AG10803 (cell line): ENCODE measurements at places on chromosomes 3 and 15.

GRCh38 chr3:39990532-39990931 lies 181.1 kb downstream of the MYRIP start:
- peak; percentile 36 for DNase-seq

DNA sequence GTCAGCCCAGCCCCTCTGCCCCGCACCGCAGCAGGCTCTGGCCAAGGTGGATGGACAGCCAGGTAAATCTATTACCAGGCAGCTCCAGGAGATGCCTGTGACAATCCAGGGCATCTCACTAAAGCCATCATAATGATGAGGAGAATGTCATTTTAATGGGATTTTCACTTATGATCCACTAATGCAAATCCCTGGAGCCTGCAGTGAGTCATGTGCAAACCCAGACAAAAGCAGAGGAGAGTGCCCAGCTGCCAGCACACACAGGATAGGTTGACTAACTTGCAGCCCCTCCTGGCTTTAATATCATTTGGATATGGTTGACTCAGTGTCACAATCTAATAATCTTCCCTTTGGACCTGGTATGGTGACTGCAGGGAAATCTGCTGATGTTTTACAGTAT lies 206.9 kb upstream of the TRIM42 start:
- no peak for DNase-seq

DNA sequence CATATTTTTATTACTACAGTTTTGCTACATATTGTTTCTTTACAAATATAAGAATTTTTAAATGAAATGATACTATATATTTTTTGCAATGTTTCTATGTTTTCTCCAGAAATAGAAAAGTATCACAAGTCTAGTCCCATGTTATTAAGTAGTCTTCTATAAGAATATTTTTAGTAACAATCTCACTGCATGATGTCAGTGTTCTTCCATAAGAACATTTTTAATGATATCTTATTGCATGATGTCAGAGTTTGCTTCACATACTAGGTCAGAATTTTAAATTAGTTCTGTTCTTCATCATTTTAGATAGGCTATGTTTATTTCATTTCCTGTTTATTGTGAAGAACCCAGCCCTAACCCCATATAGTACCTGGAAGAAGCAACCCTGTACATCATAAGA lies 265.3 kb upstream of the IL12A start:
- DNase-seq, result no peak

DNA sequence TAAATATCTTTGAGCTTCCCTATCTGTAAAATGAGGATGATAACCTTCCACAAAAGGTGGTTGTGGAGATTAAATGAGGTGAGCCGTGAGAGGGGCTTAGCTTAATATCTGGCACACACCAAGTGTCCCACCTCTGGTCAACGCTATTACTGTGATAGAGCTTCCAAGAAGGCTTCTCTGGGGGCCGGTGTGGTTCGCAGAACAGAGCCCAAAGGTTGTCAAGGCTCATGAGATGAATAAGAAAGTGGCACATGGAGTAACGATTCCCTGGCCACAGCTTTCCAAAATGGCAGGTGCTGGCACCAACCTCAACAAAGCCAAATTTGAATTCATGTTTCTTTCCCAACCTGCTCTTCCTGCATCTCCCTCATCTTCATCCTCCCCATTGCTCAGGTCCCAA lies 10.4 kb downstream of the KY start:
- DNase-seq, result no peak

DNA sequence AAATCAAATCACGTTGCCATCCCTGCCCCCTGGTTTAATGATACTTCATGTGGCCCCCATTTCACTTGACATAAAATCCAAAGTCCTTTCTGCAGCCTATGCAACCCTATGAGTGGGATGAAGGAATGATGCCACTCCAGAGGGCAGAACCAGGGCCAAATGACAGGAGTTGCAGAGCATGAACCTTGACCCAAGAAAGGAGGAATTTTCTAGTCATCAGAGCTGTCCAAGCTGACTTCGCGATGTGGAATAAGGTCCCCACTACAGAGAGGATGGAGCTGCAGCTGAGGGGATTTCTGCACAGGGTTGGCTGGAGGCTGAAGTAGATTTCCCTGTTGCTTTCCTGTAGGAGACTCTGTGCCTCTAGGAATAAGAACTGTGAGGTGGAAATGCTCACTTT lies 15.8 kb upstream of the EPHB3 start:
- no peak for DNase-seq

- no peak for DNase-seq
Measured at GRCh38 chr15:47862402-47862801, 145.1 kb downstream of the SEMA6D start.

- DNase-seq, result no peak
Measured at GRCh38 chr15:77119446-77119845, 48.5 kb upstream of the TSPAN3 start.

DNA sequence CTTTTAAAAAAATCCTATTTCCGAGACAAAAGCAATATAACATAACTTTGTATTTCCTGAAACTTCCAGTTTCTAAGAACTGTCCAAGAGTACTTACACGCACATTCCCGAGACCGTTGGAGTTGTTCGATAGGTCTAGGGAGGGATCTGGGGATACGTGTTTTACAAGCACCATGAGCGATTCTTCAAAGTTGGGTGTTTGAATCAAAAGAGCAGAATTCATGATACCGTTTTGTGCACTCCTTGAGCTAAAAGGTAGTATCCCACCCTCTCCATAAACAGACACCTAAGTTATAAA lies 700 bp upstream of the EDEM1 start:
- peak; percentile 49 for DNase-seq

DNA sequence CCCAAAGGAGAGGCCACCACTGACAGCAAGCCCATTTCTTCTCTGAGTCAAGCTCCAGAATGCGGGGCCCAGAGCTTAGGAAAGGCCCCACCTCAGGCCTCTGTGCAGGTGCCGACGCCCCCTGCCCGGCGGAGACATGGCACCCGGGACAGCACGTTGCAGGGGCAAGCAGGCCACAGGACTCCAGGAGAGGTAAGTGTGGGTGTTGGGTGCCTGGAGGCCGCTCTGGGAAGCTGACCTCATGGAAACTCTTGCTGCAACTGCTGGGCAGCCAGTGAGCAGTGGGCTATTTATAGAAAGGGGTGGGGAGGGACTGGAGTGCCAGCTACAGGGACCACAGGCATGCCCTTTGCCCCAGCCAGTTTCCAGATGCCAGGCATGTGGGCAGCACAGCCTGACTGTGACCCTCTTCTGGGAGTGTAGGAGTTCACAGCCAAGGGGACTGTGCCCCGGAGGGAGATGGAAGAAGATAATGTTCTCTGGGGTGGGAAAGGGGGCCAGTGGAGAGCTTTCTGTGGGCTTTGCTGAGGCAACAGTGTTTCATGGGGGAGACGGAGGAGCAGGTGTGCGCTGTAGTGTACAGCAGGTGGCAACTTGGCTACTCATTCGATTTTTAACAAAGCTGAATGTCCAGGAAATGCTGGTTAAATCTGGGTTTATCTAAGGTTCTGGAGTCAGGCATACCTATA lies 23.7 kb downstream of the ALPK3 start:
- DNase-seq, result peak; percentile 80

DNA sequence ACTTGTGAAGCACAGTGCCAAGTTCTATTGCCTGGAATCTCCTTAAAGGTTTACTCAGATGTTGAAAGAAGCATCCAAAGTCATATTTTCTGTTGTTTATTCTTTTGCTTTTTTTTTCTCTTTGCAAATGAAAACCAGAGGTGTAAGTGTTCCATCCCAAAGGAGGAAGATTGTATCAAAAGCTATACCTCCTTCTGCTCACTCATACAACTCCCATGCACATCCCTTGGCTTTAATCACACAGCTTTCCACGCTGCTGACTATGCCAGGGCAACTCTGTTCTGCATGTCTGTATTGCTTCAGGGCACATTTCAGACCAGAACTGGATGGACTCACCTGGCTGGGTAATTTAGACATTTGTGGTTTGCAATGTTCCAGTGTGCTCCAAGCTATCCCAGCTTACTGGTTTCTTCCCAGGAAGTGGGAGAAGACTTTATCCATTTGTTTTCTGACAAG lies 399.6 kb upstream of the TBL1XR1 start:
- peak; percentile 80 for DNase-seq

DNA sequence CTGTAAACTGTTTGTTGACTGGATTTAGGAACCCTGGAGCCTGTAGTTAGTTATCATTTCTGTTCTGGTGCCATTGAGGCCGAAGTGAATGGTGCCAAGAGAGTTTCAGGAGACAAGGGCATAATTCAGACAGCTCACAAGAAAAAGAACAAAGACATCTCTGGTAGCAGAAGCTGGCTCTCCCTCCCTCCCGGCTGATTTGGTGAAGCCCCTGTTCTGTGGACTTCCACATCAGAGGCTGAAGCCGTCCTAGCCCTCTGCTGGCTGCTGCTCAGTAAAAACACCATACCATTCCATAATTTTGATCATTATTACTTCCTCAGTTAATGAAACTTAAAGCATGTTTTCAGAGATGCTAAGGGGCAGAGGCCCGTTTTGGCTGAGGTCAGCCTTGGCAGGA lies 381.2 kb upstream of the WNT5A start:
- no peak for DNase-seq

DNA sequence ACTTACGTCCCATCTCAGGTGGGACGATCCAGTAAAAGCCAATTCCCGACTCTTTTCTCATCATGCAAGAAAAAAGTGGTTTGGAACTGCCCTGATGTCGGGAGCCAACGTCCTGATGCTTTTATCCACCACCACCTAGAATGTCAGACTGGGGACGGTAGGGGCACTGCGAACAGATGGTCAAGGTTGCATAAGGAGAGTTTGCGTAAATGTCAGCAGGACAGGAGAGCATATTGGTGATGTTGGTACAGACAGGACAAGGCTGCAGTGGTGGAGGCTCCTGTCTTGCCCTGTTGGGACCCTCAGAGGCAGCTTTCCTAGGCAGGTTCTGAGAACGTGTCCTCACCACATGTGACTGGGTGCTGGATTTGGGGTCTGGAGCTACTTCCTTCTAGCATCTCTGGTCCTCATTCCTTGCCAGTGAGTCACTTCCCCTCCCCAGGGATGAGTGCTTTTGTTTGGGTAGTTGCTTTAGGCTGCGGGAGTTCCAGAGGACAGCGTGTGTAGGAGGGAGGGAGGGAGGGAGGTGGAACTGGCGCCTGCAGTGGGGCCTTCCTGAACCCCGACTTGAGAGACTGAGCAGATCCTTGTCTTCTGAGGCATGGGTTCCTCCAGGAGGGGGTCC lies 21.0 kb downstream of the THSD4 start:
- DNase-seq, result peak; percentile 72

DNA sequence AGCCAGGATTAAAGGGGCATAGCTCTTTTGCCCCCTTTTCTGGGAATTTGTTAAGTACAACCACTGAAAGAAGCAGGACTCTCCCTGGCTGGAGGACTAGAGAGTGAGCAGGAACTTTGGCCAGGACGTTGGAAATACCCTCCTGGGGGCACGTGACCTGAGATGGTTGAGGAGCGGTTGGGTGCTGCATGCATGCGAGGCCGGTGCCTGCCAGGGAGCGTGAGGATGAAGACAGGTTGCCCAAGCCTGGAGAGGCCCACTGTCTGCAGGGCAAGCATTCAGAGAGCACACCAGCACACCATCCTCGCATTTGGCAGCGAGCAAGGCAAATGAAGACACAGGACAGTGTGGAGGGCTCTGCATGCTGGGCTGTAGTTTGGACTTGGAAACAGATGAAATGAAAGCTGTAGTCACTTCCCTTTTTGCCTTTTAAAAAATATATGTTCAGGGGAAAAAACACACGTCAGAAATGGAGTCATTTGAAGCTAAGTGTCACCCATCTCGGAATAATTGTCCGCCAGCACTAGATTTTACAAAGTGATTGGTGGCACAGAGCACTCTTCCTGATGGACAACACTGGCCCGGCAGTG lies 217.6 kb downstream of the SLCO3A1 start:
- no peak for DNase-seq

- no peak for DNase-seq
Measured at GRCh38 chr3:103813955-103814354, 1379.1 kb downstream of the ZPLD1 start.

GRCh38 chr15:60017538-60018520 lies 13.7 kb downstream of the FOXB1 start:
- no peak for DNase-seq

GRCh38 chr3:171777596-171777995 lies 32.7 kb downstream of the PLD1 start:
- DNase-seq, result no peak

DNA sequence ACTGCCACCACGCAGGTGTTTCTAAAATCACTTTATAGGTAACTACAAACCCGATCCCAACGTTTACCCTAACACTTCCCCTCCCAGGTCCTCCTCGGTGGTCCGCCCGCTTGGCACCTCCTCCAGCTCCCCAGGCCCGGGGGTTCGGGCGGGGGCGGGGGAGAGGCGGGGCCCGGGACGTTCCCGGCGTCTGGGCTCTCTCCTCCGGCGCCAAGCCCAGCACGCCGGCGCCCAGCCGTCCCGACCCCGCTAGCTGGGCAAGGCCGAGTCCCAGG lies 562 bp downstream of the CGGBP1 start:
- DNase-seq, result no peak

DNA sequence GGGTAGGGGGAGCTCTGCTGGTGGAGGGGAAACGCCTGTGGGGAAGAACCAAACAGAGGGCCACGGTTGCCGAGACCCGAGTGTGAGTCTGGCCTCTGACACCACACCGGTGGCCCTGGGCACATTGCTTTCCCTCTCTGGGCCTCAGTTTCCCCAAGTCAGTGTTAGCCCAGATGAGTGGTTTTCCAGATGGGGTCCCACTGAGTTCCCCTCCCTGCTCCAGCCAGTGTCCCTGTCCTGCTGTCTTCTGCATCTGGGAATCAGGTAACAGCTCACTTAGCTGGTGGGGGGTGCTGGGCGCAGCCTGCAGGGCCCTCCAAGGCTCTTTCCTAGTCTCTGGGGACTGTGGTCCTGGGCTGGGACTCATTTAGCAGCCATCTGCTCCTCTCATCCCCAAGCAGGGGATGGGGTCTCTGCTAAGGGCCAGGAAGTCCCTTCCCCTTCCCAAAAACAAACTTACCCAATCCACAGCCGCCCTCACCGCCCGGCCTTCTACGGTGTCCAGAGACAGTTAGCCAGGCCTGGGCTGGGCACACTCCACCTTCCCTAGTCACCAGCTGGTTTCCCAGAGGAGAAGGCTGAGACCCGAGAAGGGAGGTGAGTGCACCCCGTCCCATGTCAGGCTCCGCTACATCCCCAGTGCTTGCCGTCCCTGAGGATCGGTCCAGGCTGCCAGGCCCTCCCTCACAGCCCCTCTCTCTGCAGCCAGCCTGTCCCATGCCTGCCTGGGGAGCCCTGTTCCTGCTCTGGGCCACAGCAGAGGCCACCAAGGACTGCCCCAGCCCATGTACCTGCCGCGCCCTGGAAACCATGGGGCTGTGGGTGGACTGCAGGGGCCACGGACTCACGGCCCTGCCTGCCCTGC lies 676 bp downstream of the GP9 start:
- no peak for DNase-seq

GRCh38 chr15:54517366-54517765 lies 539.1 kb downstream of the UNC13C start:
- no peak for DNase-seq

DNA sequence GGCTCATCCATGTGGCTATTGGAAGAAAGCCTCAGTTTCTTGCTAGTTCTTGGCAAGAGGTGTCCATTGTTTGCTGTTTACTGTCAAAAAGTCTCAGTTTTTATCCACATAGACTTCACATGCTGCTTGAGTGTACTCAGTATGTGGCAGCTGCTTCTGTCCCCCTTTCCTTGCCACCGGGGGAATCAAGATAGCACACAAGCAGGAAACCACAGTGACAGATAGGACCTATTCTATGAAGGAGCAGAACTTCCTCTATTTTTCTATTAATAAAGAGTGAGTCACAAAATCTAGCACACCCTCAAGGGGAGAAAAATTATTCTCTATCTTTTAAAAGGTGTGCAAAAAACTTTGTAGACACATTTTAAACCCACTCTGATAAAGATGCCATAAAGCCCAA lies 121.4 kb upstream of the GMNC start:
- DNase-seq, result no peak

GRCh38 chr15:45586125-45586524 lies 1.1 kb upstream of the BLOC1S6 start:
- no peak for DNase-seq
